ENCODE measurements at places on chromosomes 7 and 10.
A peak's percentile ranks its signal among the peaks of the same experiment; 100 is the strongest.

DNA sequence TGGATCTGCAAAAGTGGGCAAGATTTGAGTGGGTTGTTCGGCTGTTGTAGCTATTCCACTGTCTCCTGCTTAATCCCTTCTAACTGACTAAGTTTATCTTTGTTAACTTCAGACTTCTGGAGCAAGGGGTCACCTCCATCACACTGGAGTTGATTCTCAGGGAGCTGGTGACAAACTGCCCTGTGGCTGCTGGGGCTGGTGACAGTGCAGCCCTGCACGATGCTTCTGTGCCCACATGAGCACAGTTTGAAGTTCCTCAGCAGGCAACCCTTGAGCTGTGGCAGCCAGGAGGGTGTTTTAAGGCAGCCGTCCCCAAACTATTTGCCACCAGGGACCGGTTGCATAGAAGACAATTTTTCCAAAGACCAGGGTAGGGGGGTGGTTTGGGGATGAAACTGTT lies 40.5 kb downstream of the ADRB1 start:
- DNase-seq, result no peak

- DNase-seq, result no peak
Measured at GRCh38 chr10:78700413-78700812, 368.4 kb upstream of the ZMIZ1 start.

GRCh38 chr7:3165681-3166580 lies 122.3 kb upstream of the CARD11 start:
- DNase-seq, result no peak

- DNase-seq, result no peak
Measured at GRCh38 chr10:28841625-28842024, 164.3 kb downstream of the BAMBI start.

DNA sequence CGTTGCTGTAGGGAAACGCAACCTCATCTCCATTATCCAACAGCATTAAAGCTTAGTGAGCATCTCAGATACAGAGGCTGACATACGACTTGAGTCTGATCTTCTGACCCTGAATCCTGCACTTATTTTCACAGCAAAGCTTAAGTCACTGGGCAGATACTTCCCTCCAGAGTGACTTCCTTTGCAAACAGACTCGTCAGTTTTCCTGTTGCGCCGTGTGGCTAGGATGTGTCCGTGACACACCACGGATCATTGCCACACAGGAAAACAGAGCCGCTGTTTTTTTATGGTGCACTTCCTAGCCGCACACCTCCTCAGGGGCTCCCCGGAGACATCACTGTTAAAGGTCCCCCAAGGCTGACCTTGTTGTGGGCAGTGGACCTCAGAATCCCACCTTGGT lies 94.9 kb upstream of the MKI67 start:
- no peak for DNase-seq

- DNase-seq, result no peak
Measured at GRCh38 chr10:70038923-70039322, 13.7 kb upstream of the MACROH2A2 start.

GRCh38 chr10:74032900-74033655 lies 35.2 kb downstream of the VCL start:
- no peak for DNase-seq

DNA sequence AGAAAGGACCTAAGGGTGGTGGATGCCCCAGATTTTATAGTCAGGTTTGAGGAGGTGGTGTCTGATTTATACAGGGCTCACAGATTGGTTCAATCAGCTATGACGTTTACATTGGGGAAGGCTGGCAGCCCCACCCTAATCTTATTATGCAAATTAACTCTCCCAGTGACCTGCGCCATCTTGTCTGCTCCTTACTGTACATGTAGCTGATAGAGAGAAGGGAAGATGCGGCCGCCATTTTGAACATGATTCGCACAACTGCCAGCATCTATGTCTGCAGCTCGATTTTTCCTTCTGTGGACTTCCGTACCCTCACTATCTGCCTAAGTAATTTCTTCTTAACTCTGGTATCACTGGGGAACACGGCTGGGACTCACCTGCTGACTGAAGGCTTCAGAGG lies 619.0 kb upstream of the DPP6 start:
- no peak for DNase-seq

- peak; percentile 82 for DNase-seq
Measured at GRCh38 chr7:149005427-149006344, 22.6 kb downstream of the PDIA4 start.

DNA sequence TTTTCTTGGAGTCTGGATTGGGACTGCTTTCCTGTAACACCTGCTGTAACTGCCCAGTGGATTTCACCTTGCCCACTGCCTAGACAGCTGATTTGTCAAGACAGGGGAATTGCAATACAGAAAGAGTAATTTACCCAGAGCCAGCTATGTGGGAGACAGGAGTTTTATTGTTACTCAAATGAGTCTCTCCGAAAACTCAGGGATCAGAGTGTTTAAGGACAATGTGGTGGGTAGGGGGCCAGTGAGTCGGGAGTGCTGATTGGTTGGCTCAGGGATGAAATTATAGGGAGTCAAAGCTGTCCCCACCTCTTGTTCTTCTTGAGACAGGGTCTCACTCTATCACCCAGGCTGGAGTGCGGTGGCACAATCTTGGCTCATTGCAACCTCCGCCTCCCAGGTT lies 25.2 kb upstream of the BNIP3 start:
- no peak for DNase-seq

DNA sequence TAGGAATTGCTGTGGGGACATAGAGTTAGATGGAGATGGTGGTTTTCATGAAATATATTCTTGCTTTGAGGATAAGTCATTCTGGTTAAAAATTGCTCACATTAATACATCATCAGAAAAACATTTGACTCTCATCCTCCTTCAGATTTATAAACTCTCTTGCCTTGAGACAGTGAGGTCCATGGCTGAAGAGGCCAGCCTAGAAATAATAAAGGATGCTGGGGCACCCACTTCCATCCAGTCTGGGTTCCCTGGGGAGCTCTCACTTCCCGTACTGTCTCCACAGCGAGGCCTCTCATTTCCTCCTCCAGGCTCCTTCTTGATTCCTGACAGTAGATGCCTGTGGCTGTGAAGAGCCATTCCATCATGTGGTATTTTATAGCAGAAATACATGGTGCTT lies 73.3 kb upstream of the PRKG1 start:
- DNase-seq, result no peak

- no peak for DNase-seq
Measured at GRCh38 chr10:93547522-93547921, 18.9 kb upstream of the FFAR4 start.

GRCh38 chr7:81175275-81175940 lies 256.6 kb upstream of the SEMA3C start:
- no peak for DNase-seq

GRCh38 chr7:41705109-41705901 lies 2.4 kb upstream of the INHBA start:
- DNase-seq, result peak; percentile 5

- DNase-seq, result no peak
Measured at GRCh38 chr10:53209944-53210611, 437.5 kb upstream of the MBL2 start.

GRCh38 chr7:72176875-72177274 lies 235.3 kb downstream of the CALN1 start:
- DNase-seq, result no peak

GRCh38 chr7:26182283-26182682 lies 18.3 kb downstream of the HNRNPA2B1 start:
- DNase-seq, result no peak

DNA sequence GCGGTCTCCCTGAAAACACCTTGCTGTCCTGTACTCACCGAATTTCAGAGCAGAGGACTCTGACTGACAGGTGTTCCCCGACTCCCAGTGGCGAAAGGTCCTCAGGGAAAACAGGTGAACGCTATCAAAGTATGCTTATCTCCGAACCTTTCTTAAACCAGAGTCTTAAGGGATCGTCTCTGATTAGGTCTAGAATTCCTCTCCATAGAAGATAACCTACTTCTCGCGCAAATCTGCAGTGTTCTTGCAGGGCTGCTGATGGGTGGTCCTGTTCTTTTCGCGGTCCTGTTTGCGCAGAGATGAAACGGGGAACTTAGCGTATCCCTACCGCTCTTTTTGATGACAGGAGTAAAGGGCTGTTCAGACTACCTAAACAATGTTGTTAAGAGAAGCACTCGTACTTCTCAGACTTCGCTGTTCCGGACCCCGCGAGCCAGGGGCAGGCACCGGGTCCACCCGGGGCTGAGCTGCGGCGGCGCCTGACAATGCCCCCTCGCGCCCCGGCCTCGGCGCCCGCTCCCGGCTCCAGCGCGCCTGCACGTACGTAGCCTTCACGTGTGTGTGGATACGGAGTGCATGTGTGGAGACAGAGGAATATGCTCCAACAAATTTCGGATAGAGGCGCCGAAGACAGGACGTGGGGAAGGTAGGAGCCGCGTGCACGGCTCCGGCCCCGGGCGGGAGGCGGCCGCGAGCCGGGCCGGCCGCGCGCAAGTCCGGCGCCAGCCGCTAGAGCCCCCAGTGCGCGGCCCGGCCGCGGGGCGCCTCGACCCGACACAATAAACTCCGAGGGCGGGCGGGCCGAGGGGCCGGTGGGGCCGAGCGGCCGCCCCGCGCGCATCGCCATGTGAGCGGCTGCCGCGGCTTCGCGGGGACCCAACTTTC lies 766 bp upstream of the ZMYND11 start:
- no peak for DNase-seq

GRCh38 chr7:148159331-148159730 lies 431.2 kb upstream of the C7orf33 start:
- DNase-seq, result no peak

GRCh38 chr10:102065561-102066398 lies 631 bp downstream of the HPS6 start:
- no peak for DNase-seq
